Left cardiac atrium (tissue), 4 donors: ENCODE measurements at places on chromosomes 2 and 18. TPM values are rescaled to one million over a fixed set of nuclear protein-coding genes. Genes with fewer than 3 reads are reported as not detected.

- DNase-seq = no peak
These were observed 65.4 kb upstream of the TMEM182 start for GRCh38 chr2:102696463-102696862.

DNA sequence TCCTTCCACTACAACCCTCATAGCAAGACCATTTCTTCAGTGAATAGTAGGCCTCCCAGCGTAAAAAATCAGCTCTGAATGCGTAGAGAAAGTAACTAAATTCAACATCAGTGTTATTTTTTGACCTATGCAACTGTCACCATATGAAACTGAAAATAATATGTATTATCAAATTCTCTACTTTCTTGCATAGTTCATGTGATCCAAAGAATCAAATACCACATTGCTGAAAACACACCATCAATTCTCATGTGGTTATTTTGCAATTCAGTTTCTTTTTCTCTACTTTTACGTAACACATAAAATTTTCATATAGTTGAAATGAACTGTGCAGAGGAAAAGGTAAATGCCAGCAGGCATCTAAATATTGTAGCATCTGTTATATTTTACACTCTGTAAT, 208.5 kb upstream of the SPOPL start:
- no peak for DNase-seq

- no peak for DNase-seq
These were observed 46.0 kb upstream of the CD28 start for GRCh38 chr2:203660465-203660864.

Gene SH3BP4
- 15.1 TPM for total RNA-seq

Gene TMSB10
- total RNA-seq = 893 TPM

- no peak for DNase-seq
These were observed 61.4 kb downstream of the LHCGR start for GRCh38 chr2:48694149-48694548.

- no peak for DNase-seq
These were observed 12.5 kb downstream of the NMS start for GRCh38 chr2:100482741-100483140.

Gene MC5R
- total RNA-seq = not detected

- DNase-seq = no peak
These were observed 1.8 kb downstream of the TGFBRAP1 start for GRCh38 chr2:105327690-105328089.

- DNase-seq = no peak
These were observed 181.8 kb downstream of the SP3 start for GRCh38 chr2:173783382-173783781.

Gene MC2R
- not detected for total RNA-seq

GRCh38 chr2:235433860-235434259, 60.0 kb upstream of the AGAP1 start:
- DNase-seq = peak; percentile 81

- DNase-seq = no peak
These were observed 15.9 kb downstream of the FAM210A start for GRCh38 chr18:13710414-13710831.

GRCh38 chr2:18311420-18312195, 248.8 kb downstream of the RDH14 start:
- DNase-seq = no peak
